ENCODE measurements at places on chromosomes 16 and 17. TPM values are rescaled to one million over a fixed set of nuclear protein-coding genes. Genes with fewer than 3 reads are reported as not detected.
A peak's percentile ranks its signal among the peaks of the same experiment; 100 is the strongest.

GRCh38 chr16:57775661-57776469 is 26.4 kb downstream of the KIFC3 start:
- no peak for DNase-seq

DNA sequence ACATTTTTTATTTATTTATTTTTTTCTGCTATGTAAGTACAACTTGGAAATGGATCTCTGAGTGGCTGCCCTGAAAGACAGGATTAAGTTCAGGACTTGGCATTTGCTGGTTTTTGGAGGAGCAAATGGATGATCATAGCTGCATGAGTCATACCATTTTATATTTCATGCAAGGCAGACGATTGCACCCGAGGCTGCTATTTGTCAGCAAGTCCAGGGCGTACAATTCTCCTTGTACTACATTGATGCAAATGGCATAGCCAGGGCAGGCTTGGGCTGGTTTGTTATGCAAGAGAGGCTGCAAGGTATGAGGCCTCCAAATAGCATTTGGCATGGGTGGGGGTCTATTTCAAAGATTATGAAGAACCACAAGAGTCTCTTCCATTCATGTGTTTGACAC is 81.2 kb upstream of the CACNG3 start:
- no peak for DNase-seq

DNA sequence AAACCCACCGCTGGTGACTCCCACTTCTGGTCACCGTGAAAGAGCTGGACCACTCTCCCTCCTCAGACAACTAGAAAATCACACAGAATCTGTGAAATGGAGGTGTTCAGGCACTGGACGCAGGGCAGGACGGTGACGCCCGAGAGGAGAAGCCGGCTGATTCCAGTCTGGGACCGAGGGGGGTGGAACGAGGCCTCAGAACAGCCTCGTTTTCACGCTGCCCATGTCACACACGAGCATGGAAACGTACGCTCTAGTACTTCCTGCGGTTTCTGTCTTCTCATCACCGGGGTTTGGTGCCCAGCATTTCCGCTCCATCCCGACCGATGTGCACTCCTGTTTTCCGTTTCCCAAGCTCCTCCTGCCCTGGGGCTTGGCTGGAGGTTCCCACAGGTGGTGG is 101.8 kb upstream of the METRNL start:
- no peak for DNase-seq

GRCh38 chr17:27457731-27458523 is 1.7 kb downstream of the KSR1 start:
- peak; percentile 52 for DNase-seq

DNA sequence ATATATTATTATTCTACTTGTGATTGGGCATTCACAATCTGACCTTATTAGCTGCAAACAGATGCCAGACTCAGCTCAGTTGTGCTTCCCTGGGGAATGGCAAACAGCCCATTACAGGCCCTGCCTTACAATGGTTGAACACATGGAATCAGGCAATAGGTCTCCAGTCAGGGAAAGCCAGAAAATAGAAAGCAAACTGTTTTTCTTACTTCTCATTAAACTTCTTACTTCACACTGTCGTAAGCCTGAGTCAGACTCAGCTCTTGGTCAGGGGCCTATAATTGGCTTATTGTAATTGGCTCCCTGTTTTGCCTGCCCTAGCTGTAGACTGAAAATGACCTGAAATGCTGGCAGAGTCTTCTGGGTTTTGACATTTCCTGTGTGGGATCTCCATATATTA is 77.0 kb upstream of the CA10 start:
- no peak for DNase-seq

Gene HSD11B2
- not detected for total RNA-seq

All from fibroblast of the aortic adventitia (primary cell).